ENCODE measurements at places on chromosomes 2 and 18.

- H3K27ac ChIP-seq: peak overlapping the region; percentile 86
- peak overlapping the region; percentile 6 for H3K4me3 ChIP-seq
- no peaks in the 10 kb centered on the region for H3K27me3 ChIP-seq
- no peak for DNase-seq
- peaks cover 17% of the 10 kb centered on the region for H3K36me3 ChIP-seq
Measured at GRCh38 chr18:55287149-55287806, 300.7 kb downstream of the TCF4 start.

GRCh38 chr2:20496942-20497341, 50.1 kb downstream of the RHOB start:
- H3K4me1 ChIP-seq: no peaks in the 10 kb centered on the region
- no peak for DNase-seq
- H3K27ac ChIP-seq: no peak overlapping the region
- peaks cover 17% of the 10 kb centered on the region for H3K27me3 ChIP-seq

- H3K27ac ChIP-seq: no peak overlapping the region
- H3K4me1 ChIP-seq: no peaks in the 10 kb centered on the region
- no peak for DNase-seq
- no peaks in the 10 kb centered on the region for H3K36me3 ChIP-seq
- H3K4me3 ChIP-seq: no peak overlapping the region
- no peaks in the 10 kb centered on the region for H3K27me3 ChIP-seq
Measured at GRCh38 chr18:1806884-1807615, 764.3 kb downstream of the METTL4 start.

- H3K4me1 ChIP-seq: peaks cover 19% of the 10 kb centered on the region
- no peak overlapping the region for H3K4me3 ChIP-seq
- no peak overlapping the region for H3K27ac ChIP-seq
- H3K36me3 ChIP-seq: no peaks in the 10 kb centered on the region
- no peak for DNase-seq
Measured at GRCh38 chr2:25310965-25311864, 30.5 kb downstream of the DNMT3A start.

DNA sequence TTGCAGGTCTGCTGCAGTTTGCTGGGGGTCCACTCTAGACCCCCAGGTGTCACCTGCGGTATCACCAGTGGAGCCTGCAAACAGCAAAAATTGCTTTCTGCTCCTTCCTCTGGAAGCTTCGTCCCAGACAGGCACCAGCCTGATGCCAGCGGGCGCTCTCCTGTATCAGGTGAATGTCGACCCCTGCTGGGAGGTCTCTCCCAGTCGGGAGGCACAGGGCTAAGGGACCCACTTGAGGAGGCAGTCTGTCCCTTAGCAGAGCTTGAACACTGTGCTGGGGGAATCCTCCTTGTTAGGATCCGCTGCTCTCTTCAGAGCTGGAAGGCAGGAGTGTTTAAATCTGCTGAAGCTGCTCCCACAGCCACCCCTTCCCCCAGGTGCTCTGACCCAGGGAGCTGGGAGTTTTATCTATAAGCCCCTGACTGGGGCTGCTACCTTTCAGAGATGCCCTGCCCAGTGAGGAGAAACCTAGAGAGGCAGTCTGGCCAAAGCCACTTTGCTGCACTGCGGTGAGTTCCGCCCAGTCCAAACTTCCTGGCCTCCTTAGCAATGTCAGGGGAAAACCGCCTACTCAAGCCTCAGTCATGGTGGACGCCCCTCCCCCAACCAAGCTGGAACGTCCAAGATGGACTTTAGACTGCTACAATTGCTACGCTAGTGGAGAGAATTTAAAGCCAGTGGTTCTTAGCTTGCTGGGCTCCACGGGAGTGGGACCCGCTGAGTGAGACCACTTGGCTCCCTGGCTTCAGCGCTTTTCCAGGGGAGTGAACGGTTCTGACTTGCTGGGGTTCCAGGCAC, 652.5 kb downstream of the KCNJ3 start:
- no peaks in the 10 kb centered on the region for H3K36me3 ChIP-seq
- H3K4me3 ChIP-seq: no peak overlapping the region
- no peaks in the 10 kb centered on the region for H3K4me1 ChIP-seq
- no peaks in the 10 kb centered on the region for H3K27me3 ChIP-seq
- H3K27ac ChIP-seq: no peak overlapping the region

GRCh38 chr2:136956050-136956449, 190.7 kb downstream of the THSD7B start:
- H3K36me3 ChIP-seq: no peaks in the 10 kb centered on the region
- H3K4me1 ChIP-seq: no peaks in the 10 kb centered on the region
- no peak overlapping the region for H3K4me3 ChIP-seq
- no peaks in the 10 kb centered on the region for H3K27me3 ChIP-seq
- H3K27ac ChIP-seq: no peak overlapping the region
- DNase-seq: no peak

GRCh38 chr18:78771496-78772359, 207.9 kb upstream of the SALL3 start:
- no peak overlapping the region for H3K4me3 ChIP-seq
- no peak for DNase-seq
- H3K27ac ChIP-seq: no peak overlapping the region
- no peaks in the 10 kb centered on the region for H3K36me3 ChIP-seq
- H3K27me3 ChIP-seq: no peaks in the 10 kb centered on the region
